ENCODE measurements at places on chromosomes 13 and 19.

DNA sequence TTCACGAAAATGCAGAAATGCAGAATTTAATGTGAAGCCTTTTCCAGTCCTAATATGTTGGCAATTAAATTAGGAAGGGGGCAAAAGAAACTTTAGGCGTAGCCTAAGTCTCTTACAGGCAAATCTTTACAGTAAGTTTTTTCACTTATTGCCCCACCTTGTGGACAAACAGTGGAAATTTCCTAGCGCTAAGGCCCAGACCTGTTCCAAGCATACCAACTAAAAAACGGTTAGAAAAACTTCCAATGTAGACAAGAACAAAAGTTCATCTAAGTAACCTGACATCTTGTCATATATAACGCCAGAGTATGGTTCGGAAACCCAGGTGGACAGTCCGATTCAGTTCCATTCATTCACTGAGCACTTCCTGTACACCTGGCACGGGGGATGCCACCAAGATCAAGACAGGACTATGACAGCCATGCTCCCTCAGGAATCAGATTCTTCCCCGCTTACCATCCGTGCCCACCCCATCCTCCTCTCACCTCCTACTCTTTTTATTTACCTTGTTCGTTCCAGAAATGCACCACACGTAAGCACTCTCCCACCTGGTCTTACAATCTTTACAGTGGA is 4.9 kb downstream of the ZAR1L start:
- no peak for DNase-seq

- peak; percentile 94 for DNase-seq
Observed at GRCh38 chr13:29508130-29508875, 87.2 kb downstream of the SLC7A1 start.

- DNase-seq = no peak
Observed at GRCh38 chr19:15276620-15277215, 44.5 kb upstream of the EPHX3 start.

DNA sequence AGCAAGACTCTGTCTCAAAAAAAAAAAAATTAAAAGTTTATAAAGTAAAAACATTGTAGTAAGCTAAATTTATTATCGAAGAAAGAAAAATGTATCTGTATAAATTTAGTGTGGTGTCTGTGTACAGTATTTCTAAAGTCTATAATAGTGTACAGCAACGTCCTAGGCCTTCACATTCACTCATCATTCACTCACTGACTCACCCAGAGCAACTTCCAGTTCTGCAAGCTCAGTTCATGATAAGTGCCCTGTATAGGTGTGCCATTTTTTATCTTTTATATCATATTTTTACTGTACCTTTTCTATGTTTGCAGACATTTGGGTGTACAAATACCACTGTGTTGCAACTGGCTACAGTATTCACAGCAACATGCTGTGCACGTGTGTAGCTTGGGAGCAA is 118.1 kb downstream of the TNFRSF19 start:
- DNase-seq = no peak

DNA sequence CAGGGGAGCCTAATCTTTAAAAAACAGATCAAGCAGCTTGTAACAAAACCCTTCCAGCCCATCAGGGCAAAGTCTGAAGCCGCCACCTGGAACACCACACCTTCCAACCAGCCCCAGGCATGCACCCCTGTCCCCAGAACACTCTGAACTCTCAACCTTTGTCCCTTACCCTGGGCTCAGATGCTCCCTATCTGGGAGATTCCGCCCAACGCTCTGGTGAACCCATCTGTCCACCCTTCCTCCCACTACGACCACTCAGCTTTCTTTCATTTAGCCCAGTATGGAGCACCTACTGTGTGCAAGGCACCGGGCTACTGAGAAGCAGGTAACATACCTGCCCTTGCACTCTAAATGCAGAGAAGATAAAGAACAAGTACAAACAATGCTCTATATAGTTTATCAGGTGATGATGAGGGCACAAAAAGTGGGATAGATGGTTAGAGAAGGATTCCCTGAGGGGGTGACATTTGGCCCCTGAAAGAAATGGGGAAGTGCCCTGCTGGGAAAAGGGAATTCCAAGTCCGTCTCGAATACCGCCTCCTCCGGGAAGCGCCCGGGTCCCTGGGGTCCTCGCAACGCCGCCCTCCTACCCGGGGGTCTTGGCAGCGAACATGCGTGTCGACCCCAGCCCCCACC is 629 bp downstream of the PEPD start:
- no peak for DNase-seq

DNA sequence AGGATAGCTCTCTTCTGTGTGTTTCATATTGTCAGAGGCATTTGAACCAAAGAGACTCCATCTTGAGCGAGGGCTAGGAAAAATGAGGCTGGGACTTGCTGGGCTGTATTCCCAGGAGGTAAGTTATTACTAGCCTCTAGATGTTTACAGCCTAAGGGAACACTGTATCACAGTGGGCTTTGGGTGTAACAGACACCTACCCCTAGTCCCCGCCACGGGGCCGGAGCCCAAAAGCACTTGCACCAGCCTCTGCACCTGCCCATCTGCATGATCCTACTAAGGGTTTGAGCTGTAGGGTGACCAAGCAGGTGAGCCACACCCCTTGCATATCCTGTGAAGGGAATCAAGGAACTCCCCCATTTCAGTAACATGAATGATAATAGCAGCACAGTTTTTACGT is 1972.2 kb downstream of the OLFM4 start:
- no peak for DNase-seq
